ENCODE measurements at places on chromosomes 16 and 17.

- no peak for DNase-seq
Measured at GRCh38 chr16:28103516-28104170, 40.1 kb upstream of the GSG1L start.

GRCh38 chr17:7530023-7530900 lies 18.6 kb upstream of the TNFSF12 start:
- DNase-seq: no peak

GRCh38 chr17:62125307-62125706 lies 60.2 kb upstream of the MED13 start:
- no peak for DNase-seq

DNA sequence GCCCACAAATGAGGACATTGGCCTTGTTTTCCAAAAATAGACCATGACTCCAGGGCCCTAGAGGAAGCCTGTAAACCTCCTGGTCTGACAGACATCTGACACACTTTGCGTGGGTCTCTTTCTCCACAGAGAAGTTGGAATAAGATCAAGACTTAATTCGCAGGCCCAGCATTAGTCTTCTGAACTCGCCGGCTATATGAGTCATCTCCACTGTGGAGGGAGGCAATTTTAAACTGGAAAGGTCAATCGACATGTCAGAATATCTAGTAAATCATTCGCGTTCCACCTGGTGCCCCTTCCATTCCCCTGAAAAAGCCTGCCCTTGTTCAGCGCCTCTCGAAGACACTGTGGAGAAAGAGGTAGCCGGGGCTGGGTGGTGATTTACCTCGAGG lies 140.1 kb downstream of the CLEC16A start:
- no peak for DNase-seq

GRCh38 chr16:25692742-25693508 lies 1.2 kb downstream of the HS3ST4 start:
- DNase-seq: no peak

DNA sequence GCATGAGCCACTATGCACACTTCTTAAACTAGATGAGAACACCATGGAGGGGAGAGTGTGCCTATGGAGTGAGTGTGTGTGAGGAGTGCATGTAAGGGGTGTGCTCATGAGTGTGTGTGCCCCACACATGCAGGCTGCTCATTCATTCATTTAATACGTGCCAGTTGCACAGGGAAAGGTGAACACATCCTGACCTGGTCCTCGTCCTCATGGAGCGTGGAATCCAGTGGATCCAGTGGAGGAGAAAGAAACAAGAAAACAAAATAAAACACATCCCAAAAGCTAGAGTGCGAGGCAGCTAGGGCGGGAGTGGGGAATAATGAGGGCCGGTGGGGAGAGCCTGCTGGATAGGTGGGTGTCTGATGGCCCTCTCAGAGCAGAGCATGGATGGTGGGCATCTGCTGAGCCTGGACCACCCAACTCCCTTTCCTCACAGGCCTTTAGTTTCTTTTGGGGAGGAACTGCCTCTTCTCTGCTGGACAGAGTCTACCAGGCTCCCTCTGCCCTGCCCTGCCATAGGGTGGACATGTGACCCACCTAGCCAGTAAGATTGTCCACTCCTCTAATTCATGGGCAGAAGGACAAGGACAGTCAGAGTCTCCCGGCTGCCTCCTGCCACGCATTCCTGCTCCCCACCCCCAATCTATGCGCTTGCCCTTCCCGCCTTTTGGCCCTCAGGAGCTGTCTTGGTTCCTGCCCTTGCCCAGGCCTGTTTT lies 204.3 kb downstream of the RAB11FIP4 start:
- DNase-seq: no peak

- no peak for DNase-seq
Measured at GRCh38 chr16:35642322-35642835, 2183.0 kb downstream of the TP53TG3F start.

DNA sequence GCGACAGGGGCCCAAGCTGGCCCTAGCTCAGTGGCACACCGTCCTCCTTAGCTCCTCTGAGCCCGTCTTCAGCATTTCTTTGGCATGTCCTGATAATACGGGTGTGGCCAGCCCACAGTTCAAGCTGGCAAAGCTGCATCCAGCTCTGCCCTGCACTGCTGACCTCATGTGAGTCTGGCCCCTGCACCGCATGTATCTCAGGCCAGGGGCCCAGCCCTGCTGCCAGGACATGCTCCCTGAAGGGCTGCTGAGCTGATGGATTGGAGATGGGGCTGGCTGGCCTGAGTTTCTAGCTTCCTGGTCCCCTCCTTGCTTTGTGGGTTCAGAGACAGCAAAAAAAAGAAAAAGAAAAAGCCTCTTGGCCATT lies 2.4 kb downstream of the DOC2B start:
- DNase-seq: no peak

GRCh38 chr16:86753399-86753798 lies 175.1 kb downstream of the FOXL1 start:
- DNase-seq: no peak

GRCh38 chr17:21686165-21687015 lies 5.9 kb upstream of the KCNJ18 start:
- DNase-seq: no peak

- DNase-seq: no peak
Measured at GRCh38 chr17:45073414-45074070, 12.4 kb downstream of the NMT1 start.

Measured in activated CD4-positive, alpha-beta T cell treated with anti-CD3 and anti-CD28 coated beads for 1 hour (primary cell).